ENCODE measurements at places on chromosomes 7 and 10. TPM values are rescaled to one million over a fixed set of nuclear protein-coding genes. Genes with fewer than 3 reads are reported as not detected.

The APBB1IP gene
- total RNA-seq: not detected

The KCNH2 gene
- 4.5 TPM for total RNA-seq

The GIMAP4 gene
- total RNA-seq: not detected

The ZNF425 gene
- total RNA-seq: 5.3 TPM

GRCh38 chr10:110558041-110558440, 9.5 kb upstream of the SMC3 start:
- H3K36me3 ChIP-seq: no peaks in the 10 kb centered on the region
- H3K4me1 ChIP-seq: no peaks in the 10 kb centered on the region
- no peak overlapping the region for H3K4me3 ChIP-seq
- no peak overlapping the region for H3K27ac ChIP-seq

DNA sequence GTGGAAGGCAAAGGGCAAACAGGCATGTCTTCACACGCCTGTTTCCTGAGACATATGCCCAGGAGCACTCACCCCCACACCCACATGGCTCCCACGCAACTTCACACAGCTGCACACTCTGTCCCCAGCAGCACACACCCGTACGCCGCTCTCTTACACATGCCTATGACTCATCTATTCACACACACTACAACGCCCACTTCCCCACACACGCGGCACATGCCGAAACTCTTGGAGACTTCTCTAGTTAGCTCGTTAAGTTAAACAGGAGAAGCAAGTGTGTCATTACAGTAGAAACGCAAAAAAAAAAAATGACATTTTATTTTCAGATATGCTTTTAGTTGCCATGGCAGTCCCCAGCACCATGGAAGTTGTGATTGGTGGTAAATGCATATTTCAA, 6.7 kb downstream of the CALN1 start:
- DNase-seq: no peak
- H3K27ac ChIP-seq: no peak overlapping the region
- H3K27me3 ChIP-seq: no peaks in the 10 kb centered on the region
- no peaks in the 10 kb centered on the region for H3K36me3 ChIP-seq
- no peaks in the 10 kb centered on the region for H3K4me1 ChIP-seq
- H3K4me3 ChIP-seq: no peak overlapping the region

- H3K4me3 ChIP-seq: no peak overlapping the region
- peaks cover 98% of the 10 kb centered on the region for H3K27me3 ChIP-seq
- no peaks in the 10 kb centered on the region for H3K4me1 ChIP-seq
These were observed 3.7 kb upstream of the HOXA10 start for GRCh38 chr7:27177795-27178320.

DNA sequence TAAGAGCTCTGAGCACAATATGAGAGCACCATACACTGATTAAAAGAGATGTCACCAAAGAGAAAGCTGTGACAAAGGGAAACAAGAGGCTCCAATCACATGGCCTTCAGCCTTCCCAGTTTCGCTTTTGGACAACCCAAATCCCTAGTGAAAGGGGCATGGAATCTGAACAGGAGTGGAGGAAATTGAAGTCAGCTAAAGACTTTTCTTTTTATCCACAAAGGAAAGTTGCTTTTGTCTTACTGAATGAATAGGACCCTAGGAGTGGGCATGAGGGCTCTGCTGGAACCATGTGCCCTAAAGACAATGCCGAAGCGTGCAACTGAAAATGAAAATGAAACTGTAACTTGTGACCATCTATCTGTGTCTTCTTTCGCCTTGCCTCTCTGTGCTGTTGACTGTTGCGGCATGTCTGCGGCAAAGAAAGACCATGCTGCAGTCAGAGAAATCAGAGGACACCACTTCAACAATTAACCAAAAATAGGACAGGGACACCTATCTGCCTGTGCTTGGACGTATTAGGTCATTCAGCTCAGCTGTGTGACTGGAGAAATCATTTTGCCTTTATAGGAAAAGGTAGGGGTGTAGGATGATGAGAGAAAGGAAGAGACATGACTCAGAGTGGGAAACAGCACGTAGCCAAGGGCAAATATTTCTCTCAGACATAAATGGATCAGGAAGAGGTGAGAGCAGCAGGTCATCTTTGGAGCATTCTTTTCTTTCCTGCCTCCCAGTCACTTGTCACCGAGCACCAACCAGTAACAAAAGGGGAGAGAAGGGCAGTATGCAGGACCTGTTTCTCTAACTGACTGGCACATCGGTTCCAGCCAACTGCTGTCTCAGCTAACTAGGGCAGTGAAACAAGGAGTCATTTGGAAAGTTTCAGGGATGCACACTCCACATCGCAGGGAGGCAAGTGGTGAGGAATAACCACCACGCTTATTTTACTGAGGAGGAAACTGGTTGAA, 12.3 kb downstream of the CAV2 start:
- H3K4me3 ChIP-seq: no peak overlapping the region
- no peaks in the 10 kb centered on the region for H3K36me3 ChIP-seq
- H3K4me1 ChIP-seq: peaks cover 3% of the 10 kb centered on the region
- DNase-seq: no peak

DNA sequence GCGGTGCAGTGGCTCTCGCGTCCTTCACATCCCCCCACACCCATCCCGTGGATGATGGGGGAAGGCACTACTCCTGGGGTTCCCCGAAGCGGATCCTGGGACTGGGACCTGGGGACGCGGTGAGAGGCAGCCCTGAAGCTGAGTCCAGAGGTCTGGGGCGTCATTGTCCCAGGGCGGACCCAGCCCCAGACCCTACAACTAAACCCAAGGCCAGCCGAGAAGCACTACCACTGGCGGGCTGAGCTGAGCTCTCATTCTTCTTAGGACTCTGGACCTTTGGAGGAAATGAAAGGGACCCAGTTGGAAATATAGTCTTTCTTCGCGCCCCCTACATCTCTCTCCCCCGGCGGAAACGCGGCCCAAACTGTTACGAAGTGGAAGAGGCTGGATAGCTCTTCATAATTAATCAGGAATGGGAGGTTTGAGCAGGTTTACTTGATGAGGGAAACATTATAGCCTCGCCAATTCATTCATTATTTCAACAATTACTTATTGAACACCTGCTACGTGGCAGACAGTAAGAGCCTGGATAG, 389 bp upstream of the FBXL15 start:
- peak; percentile 39 for DNase-seq
- H3K27me3 ChIP-seq: no peaks in the 10 kb centered on the region

DNA sequence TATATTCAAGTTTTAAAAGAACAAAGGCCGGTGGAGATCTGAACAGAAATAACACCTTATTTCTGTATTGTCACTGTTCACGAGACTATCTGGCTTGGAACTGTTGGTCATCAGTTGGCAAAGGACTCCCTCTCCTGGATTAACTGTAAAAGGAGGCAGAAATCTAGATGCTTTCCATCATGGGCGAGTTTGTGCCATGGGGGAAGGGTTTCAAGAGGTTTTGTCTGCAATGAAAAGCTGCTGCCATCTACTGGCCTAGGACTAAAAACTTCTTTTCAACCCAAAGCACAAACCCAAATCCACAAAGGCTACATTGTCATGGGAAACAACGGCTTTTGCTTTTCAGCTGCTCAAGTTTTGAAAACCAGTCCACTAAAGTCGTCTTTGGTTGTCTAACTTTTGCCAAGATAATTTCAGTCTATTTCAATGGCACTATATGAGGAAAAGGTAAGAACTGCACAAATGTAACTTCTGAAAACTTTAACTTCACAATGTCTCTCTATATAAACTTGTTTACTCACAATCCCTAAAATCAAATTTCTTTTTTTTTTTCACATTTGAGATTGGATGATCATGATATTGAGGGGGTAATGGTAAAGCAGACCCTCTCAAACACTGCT, 196.8 kb downstream of the SKAP2 start:
- peak; percentile 89 for DNase-seq
- H3K27ac ChIP-seq: no peak overlapping the region
- H3K4me3 ChIP-seq: no peak overlapping the region
- H3K36me3 ChIP-seq: no peaks in the 10 kb centered on the region

- H3K4me3 ChIP-seq: no peak overlapping the region
- no peaks in the 10 kb centered on the region for H3K36me3 ChIP-seq
- H3K4me1 ChIP-seq: no peaks in the 10 kb centered on the region
- H3K27me3 ChIP-seq: no peaks in the 10 kb centered on the region
These were observed 31.8 kb upstream of the FAM133B start for GRCh38 chr7:92622030-92622429.

DNA sequence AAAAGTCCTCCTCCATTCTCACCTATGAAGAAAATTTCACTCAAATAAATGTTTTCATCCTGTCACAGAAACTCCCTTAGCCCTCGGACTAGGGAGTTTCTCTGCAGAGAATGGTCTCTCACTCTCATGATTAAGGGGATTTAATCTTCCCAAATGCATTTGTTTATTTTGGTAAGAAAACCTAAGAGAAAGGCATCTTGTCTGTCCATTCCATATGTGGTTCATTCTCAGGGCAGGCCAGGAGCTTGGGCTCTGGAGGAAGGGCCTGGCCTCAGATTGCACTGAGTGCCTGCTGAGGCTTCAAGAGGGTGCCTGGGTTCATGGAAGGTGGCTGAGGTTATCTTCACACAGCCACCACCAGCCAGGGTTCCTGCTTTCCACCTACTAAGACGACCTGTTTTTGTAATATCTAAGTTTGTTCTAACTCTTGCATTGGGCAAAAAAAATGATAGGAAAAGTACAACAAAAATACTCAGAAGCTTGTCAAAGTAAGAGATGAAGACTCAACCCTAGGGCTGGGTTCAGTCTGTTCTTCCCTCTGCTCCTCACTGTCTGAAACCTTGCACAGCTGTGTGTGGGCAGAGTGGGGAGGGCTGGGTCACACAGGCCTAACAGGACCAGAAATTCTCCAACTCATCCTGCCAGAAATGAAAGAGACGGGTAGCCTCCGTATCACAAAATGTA, 186.7 kb downstream of the CXCL12 start:
- H3K4me1 ChIP-seq: no peaks in the 10 kb centered on the region
- H3K27me3 ChIP-seq: no peaks in the 10 kb centered on the region
- no peak for DNase-seq
- H3K4me3 ChIP-seq: no peak overlapping the region
- H3K27ac ChIP-seq: no peak overlapping the region

- no peaks in the 10 kb centered on the region for H3K36me3 ChIP-seq
- H3K27me3 ChIP-seq: peaks cover 11% of the 10 kb centered on the region
- DNase-seq: peak; percentile 18
- no peak overlapping the region for H3K27ac ChIP-seq
- peak overlapping the region; percentile 63 for H3K4me3 ChIP-seq
These were observed 1.5 kb upstream of the ANTXRL start for GRCh38 chr10:46285300-46285699.

DNA sequence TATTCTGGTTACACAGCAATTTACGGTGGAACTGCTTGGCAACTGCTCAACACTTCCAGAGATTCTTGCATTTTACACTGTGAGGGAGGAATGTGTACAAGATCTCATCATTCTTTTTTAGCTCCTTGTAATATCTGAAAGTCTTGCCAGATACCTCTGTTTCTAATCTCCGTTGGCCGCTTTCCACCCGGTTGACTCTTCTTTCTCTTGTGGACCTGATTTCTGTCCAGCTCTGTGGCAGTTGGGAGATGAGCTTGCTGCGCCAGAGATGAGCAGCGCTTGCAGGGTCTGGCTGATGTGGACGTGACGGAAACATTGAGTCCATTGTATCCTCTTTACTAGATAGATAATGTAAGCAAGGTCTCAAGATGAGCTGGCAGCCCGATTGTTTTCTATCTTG, 27.6 kb downstream of the SPAG6 start:
- no peaks in the 10 kb centered on the region for H3K36me3 ChIP-seq
- H3K27me3 ChIP-seq: no peaks in the 10 kb centered on the region
- DNase-seq: no peak
- no peak overlapping the region for H3K27ac ChIP-seq
- H3K4me3 ChIP-seq: no peak overlapping the region

GRCh38 chr7:120030876-120031275, 242.1 kb upstream of the KCND2 start:
- no peak overlapping the region for H3K27ac ChIP-seq
- no peaks in the 10 kb centered on the region for H3K27me3 ChIP-seq
- H3K36me3 ChIP-seq: no peaks in the 10 kb centered on the region
- no peak for DNase-seq
- H3K4me1 ChIP-seq: no peaks in the 10 kb centered on the region

DNA sequence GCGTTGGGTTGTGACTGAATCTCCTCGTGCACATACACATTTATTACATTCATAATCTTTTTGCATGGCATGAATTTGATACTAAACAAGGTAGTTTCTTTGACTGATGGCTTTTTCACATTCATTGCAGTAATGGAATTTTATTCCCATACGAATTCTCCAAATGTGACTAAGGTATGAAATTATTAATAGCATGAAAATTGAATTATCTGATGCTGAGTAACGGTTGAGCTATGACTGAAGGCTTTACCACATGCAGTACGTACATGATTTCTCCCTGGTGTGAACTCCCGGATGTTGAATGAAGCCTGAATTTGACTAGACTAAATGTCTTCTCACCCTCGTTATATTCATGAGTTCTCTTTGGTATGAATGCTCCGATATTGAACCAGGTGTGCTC, 104.4 kb upstream of the C1GALT1 start:
- no peak for DNase-seq
- H3K4me1 ChIP-seq: no peaks in the 10 kb centered on the region
- no peak overlapping the region for H3K4me3 ChIP-seq
- H3K27ac ChIP-seq: no peak overlapping the region
- H3K36me3 ChIP-seq: no peaks in the 10 kb centered on the region

DNA sequence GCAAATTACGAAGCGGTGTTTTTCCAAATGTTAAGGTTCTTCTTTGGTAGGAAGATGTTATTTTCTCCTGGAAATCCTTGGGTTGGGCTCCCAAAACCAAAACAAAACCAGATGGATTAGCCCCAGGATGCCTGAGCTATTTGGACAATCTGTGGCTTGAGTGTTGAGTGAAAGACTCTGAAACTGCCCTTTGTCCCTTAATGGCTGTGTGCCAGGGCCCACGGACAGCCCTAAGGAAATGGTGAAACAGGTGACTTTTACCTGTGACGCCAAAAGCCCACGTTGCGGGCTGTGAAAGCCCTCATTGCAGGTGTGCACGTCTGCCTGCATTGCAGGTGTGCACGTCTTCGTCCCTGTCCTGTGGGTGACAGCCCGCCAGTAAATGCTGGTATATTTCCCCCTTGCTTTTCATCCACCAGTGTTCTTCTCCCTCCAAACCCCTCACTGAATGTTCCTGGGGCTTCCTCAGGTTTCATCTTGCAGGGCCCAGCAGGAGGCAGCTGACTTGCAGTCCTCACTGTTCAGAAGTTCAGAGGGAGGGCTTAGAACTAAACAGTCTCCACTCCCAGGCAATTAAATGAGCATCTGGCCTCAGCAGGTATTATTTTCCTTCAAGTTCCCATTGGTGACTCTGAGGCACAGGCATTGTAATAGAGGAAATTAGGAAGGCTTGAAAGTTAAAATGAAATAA, 10.7 kb downstream of the PFKP start:
- H3K4me3 ChIP-seq: peak overlapping the region; percentile 3
- no peak overlapping the region for H3K27ac ChIP-seq
- H3K4me1 ChIP-seq: peaks cover 12% of the 10 kb centered on the region
- DNase-seq: no peak
- no peaks in the 10 kb centered on the region for H3K27me3 ChIP-seq

Measured in H9 (cell line).